Activated naive CD4-positive, alpha-beta T cell treated with anti-CD3 and anti-CD28 coated beads for 36 hours (primary cell): ENCODE measurements at places on chromosomes 12 and 14. TPM values are rescaled to one million over a fixed set of nuclear protein-coding genes. Genes with fewer than 3 reads are reported as not detected.

- DNase-seq: no peak
These were observed 258.6 kb downstream of the MSRB3 start for GRCh38 chr12:65536876-65537681.

- no peak for DNase-seq
These were observed 19.9 kb downstream of the DAAM1 start for GRCh38 chr14:59208224-59208814.

GRCh38 chr12:19759227-19759626, 319.9 kb downstream of the AEBP2 start:
- no peak for DNase-seq

GRCh38 chr12:108205864-108206263, 76.8 kb downstream of the WSCD2 start:
- no peak for DNase-seq

CBLN3 gene
- 8.6 TPM for total RNA-seq

- no peak for DNase-seq
These were observed 4.2 kb upstream of the GLRX5 start for GRCh38 chr14:95530473-95531276.

- no peak for DNase-seq
These were observed 3.9 kb upstream of the KRT6B start for GRCh38 chr12:52455821-52456220.

DNA sequence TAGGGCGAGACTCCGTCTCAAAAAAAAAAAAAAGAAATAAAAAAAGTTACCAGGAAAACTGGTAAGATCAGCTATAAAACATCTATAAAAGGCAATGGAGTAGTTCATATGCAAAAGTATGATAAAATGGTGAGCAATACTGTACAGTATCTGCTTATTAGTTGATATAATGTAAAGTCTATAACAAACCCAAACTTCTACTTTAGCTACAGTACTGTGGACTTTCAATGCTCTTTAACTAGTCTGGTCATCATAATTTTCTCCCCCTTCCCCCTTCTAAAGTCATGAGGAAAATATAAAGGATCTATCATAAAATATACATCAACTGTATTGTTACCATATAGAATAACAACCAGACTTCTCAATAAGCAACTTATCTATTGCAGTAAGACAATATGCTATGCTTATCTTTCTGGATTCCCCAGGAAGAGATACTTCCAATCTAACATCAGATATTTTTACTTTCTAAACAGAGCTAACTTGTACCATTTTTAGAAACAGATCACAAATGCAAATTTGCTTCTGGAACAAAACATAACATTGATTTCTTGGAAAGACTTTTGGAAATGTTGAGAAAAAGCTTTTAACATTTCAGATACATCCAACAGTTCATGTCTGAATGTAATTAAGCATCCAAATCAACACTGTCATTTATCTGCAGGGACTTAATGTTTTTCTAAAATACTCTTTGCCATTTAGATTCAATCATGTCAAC, 43.8 kb downstream of the MDM2 start:
- DNase-seq: no peak

DNA sequence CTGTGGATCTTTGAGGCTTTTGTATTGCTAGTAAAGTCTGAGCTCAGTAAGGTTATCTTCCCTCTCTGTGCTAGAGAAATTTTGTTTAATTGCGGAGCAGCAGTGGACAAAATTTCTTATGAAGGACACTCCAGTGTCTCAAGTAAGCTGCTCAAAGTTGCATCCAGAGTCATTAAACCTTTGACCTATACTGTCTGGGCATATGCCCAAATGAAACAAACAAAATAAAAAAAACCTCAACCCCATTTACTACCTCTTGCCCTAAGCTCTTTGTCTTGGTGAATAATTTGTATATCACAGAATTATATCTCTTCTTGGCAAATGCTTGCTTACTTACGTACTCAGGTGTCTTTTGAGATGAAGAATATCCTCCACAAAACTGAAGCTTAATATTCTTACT, 465.2 kb downstream of the SOX5 start:
- DNase-seq: no peak

DNA sequence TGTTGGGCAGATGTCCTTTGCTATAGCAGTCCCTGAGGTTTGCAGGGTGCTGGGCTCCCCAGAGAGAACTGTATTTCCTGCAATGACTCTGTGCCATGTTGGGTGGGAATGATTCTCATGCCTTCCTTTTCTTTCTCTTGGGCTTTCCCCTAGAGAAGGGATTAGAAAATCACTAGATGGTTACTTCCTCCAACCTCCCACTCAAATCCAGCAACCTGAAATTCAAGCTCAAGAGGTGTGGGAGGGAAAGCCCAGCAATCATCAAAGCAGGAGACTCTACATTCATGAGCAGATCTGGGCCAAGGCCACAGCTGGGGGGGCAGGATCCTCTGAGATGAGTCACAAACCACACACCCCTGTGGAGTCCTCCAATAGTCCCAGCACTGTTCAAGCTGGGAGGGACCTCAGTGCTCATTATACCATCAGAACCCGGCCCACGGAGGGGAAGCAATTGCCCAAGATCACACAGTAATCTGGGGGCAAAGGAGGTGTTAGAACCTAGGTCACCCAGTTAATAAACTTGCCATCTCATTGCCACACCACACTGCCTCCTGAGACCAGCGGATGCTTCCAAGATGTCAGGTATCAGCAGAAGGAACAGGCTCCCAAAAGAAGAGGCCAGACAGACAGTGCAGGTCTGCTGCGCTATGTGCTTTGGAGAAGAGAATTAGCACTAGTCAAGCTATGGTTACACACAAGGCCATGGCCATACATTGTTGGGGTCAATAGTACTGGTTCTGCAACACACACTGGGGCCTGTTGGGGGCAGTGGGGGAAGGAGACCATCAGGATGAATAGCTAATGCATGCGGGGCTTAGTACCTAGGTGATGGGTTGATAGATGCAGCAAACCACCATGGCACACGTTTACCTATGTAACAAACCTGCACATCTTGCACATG, 65.7 kb downstream of the TTC9 start:
- DNase-seq: peak; percentile 16

GRCh38 chr14:30385925-30386324, 173.0 kb upstream of the G2E3 start:
- DNase-seq: no peak

DNA sequence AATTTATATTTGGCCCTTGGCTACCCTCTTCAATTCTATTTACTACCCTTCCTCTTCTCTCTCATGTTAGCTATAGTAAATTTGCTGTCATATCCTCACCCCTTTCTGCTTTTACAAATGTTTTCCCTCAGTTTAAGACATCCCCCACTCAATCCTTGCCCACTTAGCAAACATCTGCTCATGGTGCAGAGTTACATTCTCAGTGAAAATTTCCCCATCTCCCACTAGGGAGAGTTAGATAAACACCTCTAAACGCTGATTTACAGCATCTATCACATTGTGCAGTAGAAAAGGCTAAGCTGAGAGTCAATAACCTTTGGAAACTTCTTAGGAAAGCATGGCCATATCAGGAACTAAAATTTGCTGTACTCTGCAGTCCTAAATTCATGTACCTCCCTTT, 69.0 kb downstream of the DENND5B start:
- no peak for DNase-seq

DNA sequence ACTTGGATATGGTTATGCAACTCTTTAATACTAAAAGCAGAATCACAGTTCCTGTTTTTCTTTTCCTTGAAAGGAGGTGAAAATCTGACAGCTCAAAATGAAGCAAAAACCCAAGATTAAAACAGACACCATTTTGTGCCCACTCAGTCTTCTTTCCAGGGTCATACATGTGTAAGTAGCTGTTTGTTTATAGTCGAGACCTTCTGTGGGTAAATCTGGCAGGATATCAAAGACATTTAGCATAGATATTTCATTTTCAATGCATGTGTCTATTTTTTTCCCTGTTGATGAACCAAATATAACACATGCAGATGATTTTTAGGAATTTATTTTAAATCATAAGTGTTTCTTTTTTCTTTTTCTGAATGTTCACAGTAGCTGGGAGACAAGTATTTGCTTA, 398.8 kb downstream of the FOXG1 start:
- no peak for DNase-seq

GRCh38 chr12:130087222-130087621, 75.0 kb upstream of the FZD10 start:
- peak; percentile 58 for DNase-seq
